ENCODE measurements at places on chromosomes 6 and 20. TPM values are rescaled to one million over a fixed set of nuclear protein-coding genes. Genes with fewer than 3 reads are reported as not detected.

Gene RBBP8NL
- not detected for polyA plus RNA-seq

Gene ZFP57
- 0.32 TPM for polyA plus RNA-seq

Gene TFAP2D
- not detected for polyA plus RNA-seq

Gene APOBEC2
- not detected for polyA plus RNA-seq

Gene RIN2
- 25.2 TPM for polyA plus RNA-seq

Gene PRPH2
- 2.3 TPM for polyA plus RNA-seq

Gene LRRC73
- polyA plus RNA-seq = 0.15 TPM

Gene HLA-F
- polyA plus RNA-seq = 30.7 TPM

Gene ENPP1
- 15.8 TPM for polyA plus RNA-seq

Gene FOXQ1
- polyA plus RNA-seq = 0.31 TPM

Gene CEP162
- 2.2 TPM for polyA plus RNA-seq

Gene MCCD1
- not detected for polyA plus RNA-seq
